ENCODE measurements at places on chromosomes 13 and 19. TPM values are rescaled to one million over a fixed set of nuclear protein-coding genes. Genes with fewer than 3 reads are reported as not detected.

DNA sequence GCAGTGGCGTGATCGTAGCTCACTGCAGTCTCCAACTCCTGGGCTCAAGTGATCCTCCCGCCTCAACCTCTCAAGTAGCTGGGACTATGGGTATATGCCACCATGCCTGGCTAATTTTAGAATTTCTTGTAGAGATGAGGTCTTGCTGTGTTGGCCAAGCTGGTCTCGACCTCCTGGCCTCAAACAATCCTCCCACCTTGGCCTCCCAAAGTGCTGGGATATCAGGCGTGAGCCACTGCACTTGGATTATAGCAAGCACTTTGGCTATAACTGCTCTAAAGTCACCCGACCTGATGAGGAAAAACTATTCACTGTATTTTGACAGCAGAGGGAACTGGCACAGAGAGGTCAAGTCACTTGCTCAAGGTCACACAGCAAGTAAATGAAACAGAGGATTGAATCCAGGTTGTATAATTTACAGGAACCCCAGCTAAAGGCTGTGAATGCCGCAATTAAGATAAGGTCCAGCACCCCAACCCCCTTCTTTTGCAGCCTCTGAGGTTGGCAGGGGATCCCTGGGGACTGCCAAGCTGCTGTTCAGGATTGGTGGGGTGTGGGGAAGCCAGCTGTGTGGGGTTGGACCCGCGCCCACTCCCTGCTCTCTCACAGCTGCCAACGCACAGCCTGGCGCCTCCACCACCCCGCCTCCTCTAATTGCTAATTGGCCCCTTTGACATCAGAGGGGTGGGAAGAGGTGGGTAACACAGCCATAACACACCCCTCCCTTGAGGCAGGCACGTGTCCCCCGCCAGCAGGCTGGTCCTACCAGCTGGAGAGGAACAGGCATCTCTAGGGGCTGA is 6.0 kb downstream of the TMIGD2 start:
- DNase-seq = no peak

DNA sequence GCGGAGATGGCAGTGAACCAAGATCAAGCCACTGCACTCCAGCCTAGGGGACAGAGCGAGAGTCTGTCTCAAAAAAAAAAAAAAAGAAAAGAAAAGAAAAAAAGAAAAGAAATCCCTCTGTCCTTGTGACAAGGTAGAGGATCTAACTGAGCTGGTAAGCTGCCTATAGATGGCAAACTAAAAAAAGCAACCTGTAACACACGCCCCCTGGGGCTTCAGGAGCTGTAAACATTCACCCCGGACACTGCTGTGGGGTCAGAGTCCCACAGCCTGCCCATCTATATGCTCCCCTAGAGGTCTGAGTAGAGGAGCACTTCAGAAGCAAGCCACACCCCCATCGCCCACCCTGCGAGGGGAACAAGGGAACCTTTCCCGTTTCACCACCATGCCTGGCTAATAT is 4.3 kb upstream of the PGPEP1 start:
- no peak for DNase-seq

The OR7A5 gene
- not detected for total RNA-seq

DNA sequence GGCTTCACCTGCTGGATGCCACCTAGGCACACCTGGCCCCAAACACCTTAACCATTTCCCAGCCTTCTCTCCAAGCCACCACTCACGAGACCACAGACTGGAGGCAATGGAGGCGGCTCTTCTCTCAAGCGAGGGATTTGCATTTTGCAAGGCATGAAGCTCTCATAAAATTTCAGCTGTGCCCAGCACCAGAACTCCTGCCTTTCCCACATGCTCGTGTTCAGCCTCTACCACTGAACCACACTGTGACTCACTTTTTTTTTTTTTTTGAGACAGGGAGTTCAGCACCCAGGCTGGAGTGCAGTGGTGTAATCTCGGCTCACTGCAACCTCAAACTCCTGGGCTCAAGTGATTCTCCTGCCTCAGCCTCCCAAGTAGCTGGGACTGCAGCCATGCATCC is 10.6 kb downstream of the NANOS3 start:
- DNase-seq = no peak

DNA sequence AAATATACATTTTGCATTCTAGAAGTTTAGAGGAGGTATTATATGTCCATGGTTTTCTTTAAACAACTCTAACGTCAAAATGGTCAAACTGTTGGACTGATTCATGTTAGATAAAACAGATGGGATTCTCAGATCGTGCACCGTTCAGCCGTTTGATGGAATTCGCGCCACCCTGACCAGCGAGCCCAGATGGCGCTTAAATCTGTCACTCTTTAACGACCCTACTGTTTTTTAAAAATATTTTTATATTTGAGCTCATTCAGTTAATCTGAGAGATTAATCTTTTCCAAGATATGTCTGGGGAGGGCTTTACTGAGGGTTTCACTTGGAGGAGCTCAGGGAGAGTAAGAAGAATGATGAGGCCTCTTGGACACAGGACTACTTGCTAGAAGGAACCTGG is 164.4 kb downstream of the TM9SF2 start:
- no peak for DNase-seq

GRCh38 chr13:87889254-87889653 is 218.1 kb downstream of the SLITRK5 start:
- DNase-seq = no peak

DNA sequence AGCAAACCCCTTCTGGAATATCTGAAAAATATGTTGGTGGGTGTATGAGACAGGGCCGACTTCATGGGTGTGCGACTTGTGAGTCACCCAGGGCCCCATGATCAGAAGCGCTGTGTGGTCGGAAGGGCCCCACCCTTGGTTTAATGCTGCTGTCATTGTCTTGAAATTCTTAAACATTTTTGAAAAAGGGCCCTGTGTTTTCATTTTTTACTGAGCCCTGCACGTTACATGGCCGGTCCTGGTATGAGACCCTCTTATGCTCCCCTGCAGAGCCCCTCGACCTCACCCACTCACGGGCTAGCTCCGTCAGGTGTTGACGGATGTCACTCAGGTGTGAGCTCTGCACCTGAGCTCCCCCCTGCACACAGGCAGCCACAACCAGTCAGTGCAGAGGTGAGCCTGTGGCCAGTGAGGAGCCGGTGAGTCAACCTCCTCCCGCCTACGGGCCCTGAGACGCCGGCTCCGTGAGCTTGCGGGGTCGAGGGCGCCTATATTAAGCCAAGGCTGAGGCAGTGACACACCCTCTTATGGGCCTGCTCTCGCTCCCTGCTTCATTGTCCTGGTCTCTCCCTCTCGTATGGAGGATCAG is 27.7 kb downstream of the GADD45B start:
- DNase-seq = no peak

The TMEM38A gene
- total RNA-seq = 6.7 TPM

DNA sequence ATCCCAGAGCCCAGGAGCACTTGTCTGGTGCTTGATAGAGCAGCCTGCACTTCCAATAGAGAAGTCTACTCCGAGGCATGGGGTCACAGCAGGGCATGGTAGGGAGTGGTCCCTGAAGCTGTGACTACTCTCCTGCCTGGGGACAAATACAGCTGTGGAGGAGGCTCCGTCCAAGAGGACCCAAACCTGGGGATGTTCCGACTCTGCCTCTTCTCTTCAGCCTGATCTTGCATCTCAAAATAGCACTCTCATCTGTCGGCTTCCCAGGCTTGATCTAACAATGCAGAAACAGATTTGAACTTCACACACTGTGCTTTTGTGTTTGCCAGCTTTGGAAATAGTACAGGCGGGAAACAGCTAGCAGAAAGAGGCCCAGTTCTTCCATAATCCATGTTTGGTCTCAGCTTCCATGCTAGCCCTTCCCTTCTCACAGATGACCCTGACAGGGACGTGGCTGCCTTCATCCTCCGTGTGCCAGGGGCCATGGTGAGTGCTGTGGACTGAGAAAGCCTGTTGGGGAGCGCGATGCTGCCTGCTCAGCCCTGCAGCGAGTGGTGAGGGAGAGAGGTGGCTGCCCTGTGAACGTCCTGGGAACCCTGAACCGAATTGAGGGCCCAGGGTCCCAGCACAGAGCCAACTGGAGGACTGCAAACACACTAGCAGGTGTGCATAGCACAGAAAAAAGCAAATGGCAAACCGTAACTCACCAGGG is 150.3 kb upstream of the GPR12 start:
- no peak for DNase-seq

DNA sequence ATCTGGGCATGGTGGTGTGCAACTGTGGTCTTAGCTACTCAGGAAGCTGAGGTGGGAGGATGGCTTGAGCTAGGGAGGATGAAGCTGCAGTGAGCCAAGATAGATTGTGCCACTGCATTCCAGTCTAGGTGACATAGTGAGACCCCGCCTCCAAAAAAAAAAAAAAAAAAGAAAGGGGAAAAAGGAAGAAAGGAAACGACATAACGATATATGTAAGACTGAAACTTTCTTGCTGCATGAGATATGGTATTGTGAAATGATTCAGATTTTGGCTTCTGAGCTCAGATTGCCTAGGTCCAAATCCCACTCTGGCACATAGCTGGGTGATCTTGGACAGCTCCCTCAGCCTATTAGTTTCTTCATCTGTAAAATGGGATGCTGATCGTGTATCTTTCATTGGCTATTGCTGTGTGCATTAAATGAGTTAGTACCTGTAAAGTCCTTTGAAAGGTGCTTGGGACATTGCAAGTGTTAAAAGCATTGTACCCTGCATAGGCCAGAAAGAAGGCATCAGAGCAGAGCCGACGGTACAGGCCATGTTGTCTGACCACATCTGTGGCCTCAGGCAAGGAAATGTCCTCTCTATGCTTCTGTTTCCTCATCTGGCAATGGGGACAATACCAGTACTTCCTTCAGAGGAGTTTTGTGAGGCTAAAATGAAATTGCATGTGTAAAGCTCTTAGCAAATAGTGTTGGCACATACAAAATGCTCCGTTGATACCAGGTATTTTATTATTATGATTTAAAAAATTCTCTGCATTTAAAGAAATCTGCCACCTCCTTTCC is 32.6 kb upstream of the SLC46A3 start:
- DNase-seq = no peak

- DNase-seq = no peak
Observed at GRCh38 chr13:100211016-100211710, 122.3 kb downstream of the PCCA start.

DNA sequence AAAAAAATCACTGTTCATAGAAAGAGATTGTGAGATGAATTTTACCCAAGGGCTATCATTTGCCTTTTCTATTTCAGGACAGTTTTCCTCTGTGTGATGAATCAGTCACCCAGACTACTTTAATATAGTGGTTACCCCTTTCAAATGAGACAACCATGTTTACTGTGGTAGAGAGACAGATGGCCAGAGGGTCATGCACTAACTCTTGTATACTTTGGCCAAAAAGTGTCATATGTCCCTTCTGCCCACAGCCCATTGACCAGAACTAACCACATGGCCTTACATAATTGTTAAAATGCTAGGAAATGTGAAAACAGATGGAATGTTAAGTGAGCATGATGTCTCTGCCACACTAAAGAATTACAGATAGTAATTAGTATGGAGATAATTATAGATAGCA is 498.7 kb downstream of the DACH1 start:
- DNase-seq = no peak
